ENCODE measurements at places on chromosomes 7 and 10.
A peak's percentile ranks its signal among the peaks of the same experiment; 100 is the strongest.

DNA sequence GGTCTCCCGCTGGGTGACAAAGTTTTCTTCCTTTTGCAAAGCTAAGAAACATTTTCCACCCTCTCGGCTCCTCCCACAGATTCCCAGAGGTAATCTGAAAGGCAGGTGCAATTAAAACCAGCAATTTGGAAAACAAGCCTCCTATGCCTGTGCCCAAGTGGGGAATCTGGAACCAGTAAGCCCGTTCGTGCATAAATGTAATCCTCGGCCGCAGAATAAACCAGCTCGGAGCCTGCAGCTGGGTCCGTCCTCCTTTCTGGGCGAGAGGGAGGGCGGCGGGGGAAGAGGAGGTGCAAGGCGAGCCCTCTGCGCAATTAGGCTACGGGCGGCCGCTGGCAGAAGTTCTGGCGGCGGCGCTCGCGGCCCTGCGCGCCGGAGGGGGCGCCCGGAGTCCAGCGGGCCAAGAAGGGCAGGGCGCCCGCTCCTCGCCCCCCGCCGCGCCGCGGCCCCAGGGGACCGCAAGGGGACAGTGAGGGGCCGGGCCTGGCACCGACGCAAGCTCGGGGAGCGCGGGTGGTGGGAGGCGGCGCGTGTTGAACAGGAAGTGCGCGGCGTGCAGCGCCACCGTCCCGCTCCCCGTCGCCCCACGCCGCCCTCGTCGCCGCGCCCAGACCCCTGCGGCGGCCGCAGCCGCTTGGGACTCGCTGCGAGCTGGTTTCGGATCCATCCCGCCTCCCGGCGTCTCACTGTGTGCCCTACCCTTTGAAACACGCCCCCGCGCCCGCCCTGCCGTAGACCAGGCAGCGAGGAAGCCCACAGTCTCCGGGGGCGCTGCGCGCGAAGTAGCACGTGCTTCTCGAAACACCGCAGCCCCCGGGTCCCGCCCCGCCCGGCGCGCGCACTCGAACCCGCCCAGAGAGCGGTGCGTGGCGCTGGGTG is at the start of gene PRKAG2:
Gene PRKAG2, minus strand, starts transcription at position 217 of the 879 bp plus-strand sequence. CDS start 495 bp downstream, outside the sequence.
- DNase-seq: peak; percentile 67

- no peak for DNase-seq
Observed at GRCh38 chr7:2689951-2690705, 2.1 kb downstream of the AMZ1 start.

DNA sequence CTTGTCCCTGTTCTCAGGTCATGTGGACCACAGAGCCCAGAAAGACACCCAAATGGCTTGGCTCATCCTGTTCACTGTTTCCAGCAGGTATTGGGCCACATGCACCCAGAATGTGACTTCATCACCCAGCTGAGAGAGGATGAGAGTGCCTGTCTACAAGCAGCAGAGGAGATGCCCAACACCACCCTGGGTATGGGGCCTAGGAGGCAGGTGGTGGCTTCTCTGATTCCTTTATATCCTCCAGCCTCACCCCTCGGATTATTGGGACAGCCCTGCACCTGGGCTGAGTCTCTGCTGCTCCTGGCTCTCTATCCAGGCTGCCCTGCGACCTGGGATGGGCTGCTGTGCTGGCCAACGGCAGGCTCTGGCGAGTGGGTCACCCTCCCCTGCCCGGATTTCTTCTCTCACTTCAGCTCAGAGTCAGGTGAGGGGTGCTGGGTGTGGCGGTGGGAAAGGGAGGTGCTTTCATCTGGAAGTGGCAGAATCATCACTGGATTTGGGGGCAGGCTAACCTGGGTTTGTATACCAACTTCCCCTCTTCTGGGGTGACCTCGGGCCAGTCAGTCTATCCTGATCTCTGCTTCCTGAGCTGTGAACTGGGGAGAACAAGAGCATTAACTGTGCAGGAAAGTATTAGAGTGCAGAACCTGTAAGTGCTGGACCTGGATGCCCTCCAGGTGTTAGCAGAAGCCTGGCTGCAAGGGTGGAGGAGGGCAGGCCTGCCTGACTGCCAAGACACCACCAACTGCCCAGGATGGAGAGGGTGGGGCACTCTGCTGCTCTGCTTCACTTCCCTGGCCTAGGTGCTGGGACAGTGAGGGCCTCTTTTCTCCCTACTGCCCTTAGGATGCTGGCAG is 5.2 kb downstream of the GHRHR start:
- peak; percentile 18 for DNase-seq

DNA sequence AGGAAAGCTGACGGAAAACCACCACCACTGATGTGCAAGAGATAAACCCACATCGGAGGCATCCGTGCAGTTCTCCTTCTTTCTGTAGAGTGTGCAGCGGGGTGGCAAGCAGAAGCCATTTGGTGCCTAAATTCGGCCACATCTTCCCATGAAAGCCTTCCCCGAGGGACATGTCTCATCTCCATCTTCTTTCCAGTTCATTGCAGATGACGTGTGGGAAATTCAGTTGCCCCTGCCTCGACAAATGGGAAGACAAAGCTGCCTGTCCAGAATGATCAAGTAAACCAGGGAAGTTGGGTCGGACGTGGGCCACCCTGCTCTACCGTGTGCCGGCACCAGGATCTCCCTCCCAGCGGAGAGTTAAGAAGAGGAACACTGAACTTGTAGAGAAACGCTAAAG is 14.5 kb downstream of the BEND7 start:
- DNase-seq: no peak

DNA sequence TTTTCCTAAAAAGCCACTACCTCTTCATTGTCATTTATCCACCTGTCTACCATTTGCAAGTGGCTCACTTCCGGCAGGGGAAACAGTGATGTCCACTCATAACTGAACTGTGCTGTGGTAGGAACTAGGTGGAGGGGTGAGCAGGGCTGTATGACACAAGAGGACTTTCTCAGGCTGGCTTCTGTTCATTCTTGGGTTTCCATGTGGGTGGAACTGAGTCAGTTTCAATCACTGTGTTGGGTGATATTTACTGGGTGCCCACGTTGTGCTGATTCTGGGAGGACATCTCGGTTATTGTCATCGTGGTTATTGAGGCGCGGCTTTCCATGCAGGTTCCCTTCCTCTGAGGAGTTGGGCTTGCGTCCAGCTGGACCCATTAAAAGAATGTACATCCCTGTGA is 38.8 kb downstream of the RAMP3 start:
- peak; percentile 67 for DNase-seq

Measured in GM10248 (cell line).